ENCODE measurements at places on chromosomes 6 and 20. TPM values are rescaled to one million over a fixed set of nuclear protein-coding genes. Genes with fewer than 3 reads are reported as not detected.

Gene CALHM6
- total RNA-seq: 4.2 TPM

Gene BPIFB2
- not detected for total RNA-seq

Gene RAD21L1
- not detected for total RNA-seq

DNA sequence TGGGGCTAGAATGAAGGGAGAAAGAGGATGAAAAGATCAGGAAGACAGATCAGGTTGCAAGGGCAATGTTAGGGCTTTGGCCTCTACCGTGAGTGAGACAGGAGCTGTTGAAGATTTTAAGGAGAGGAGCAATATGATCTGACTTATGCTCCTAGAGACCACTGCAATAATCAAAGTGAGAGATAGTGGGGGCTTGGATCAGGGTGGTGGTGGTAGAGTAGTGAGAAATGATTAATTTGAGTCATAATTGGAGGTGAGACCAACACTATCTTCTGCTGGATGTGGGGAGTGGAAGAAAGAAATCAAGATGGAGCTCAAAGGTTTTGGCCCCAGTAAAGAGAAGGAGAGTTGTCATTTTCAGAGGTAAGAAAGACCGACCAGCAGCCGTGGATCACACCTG, 140.7 kb upstream of the TMEM170B start:
- DNase-seq: no peak

- no peak for DNase-seq
Measured at GRCh38 chr6:43120101-43120763, 44.1 kb downstream of the PTK7 start.

GRCh38 chr6:18492972-18493371, 105.8 kb downstream of the RNF144B start:
- no peak for DNase-seq

GRCh38 chr20:64023361-64024140, 12.4 kb upstream of the C20orf204 start:
- DNase-seq: no peak

GRCh38 chr6:45109551-45109950, 218.6 kb upstream of the RUNX2 start:
- no peak for DNase-seq

DNA sequence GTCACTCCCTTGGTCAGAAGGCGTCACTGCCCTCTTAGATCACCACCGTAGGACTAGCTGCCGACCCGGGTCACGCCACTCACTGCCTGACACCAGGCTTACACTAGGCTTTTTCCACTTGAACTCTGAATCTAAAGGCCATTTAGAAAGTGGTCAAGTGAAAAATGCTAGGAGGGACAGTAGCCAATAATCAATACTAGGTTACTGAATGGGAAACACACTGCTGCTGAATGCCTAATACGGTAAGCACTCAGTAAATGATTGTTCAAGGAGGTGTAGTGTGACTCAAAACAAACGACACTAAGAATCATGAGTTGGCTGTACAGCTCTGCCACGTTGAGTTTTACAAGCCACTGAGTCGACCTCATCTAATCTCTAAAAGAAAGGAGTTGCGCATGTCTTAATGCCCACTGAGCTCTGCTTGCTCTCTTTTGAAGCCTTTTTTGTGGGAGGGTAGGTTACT, 760 bp upstream of the IBTK start:
- no peak for DNase-seq
